ENCODE measurements at places on chromosomes 6 and 20. TPM values are rescaled to one million over a fixed set of nuclear protein-coding genes. Genes with fewer than 3 reads are reported as not detected.
A peak's percentile ranks its signal among the peaks of the same experiment; 100 is the strongest.

GRCh38 chr6:111989743-111990142, 64.2 kb upstream of the CCN6 start:
- DNase-seq, result no peak

The DDO gene
- total RNA-seq, result 3.6 TPM

- no peak for DNase-seq
These were observed 20.2 kb downstream of the CDS2 start for GRCh38 chr20:5146871-5147592.

- DNase-seq, result no peak
These were observed 84.5 kb downstream of the HIVEP2 start for GRCh38 chr6:142860498-142860897.

The HSF2 gene
- total RNA-seq, result 9.5 TPM

GRCh38 chr6:89387516-89388201, 24.4 kb downstream of the RRAGD start:
- no peak for DNase-seq

DNA sequence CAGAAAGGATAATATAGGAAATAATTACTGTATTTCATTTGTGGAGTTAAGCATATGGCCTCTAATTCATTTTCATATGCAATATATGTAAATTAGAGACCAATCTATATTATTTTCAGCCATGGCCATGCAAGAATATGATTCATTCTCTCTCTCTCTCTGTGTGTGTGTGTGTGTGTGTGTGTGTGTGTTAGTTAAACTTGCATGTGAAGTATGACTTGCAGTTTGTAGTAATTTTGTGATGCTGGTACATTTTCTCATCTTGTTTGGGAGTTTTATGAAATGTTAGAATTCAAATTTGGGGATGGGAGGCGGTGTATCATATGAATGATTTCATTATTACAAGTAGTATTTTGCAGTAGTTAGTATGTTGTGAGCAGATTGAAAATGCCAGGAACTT, 74.8 kb downstream of the JARID2 start:
- DNase-seq, result no peak

DNA sequence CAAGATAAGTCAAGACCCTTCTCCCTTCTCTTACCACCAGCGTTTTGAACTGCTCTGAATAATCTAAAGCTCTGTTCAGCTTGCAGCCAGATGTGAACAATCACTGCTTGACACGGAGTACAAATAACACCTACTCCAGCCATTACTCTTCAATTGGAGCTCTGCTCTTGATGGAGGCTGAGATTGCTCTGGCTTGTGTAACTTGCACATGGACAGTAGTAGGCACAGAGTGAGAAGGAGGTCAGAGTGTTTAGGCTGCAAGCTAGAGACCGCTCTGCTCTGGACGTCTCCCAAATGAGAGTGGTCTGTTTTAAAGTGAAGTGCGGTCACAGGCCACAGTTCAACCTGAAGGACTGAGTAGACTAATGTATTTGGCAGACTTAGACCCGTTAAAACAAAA, 158.3 kb downstream of the HDGFL1 start:
- DNase-seq, result peak; percentile 46

GRCh38 chr6:149220882-149221773, 96.4 kb upstream of the TAB2 start:
- DNase-seq, result no peak

Measured in kidney (tissue), 22 donors.